Muscle of leg (tissue), 16 donors: ENCODE measurements at places on chromosomes 7 and 10.
A peak's percentile ranks its signal among the peaks of the same experiment; 100 is the strongest.

GRCh38 chr7:111640416-111640815 is 78.1 kb upstream of the IMMP2L start:
- no peak for DNase-seq

GRCh38 chr10:124043310-124044142 is 49.9 kb downstream of the CHST15 start:
- peak; percentile 56 for DNase-seq

DNA sequence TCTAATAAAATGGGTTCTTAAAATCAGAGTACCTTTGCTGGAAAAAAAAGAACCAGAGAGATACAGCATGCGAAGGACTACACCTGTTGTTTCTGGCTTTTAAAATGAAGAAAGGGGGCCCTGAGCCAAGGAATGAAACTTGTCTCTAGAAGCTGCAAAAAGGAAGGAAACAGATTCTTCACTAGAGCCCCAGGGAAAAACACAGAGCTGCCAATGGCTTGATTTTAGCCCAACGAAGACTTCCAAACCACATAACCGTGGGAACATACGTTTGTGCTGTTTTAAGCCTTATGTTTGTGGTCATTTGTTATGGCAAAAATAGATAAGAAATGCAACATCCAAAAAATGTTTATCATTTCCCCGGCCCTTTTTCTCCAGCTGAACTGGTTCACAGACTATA is 780.0 kb downstream of the SORCS1 start:
- DNase-seq, result peak; percentile 71

GRCh38 chr10:53396876-53397275 is 624.3 kb upstream of the MBL2 start:
- no peak for DNase-seq
